ENCODE measurements at places on chromosomes 1 and 21.

DNA sequence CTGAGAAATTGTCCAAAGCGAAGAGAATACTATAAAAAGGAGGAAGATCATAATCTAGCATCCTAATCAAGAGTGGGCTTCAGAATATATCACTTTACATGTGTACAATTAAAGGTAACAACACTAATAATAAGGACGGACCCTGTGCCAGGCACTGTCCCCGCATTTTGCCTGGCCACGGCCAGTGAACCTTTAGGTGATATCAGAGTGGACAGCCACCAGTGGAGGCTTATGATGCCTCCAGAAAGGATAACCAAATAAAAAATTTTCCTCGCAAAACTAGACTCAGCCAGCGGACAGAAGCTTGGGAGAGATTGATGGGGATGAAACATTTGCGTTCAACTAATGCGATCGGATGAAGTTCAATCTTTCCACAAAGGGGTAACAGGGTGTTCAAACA lies 436.4 kb downstream of the NPHP4 start:
- DNase-seq: no peak

DNA sequence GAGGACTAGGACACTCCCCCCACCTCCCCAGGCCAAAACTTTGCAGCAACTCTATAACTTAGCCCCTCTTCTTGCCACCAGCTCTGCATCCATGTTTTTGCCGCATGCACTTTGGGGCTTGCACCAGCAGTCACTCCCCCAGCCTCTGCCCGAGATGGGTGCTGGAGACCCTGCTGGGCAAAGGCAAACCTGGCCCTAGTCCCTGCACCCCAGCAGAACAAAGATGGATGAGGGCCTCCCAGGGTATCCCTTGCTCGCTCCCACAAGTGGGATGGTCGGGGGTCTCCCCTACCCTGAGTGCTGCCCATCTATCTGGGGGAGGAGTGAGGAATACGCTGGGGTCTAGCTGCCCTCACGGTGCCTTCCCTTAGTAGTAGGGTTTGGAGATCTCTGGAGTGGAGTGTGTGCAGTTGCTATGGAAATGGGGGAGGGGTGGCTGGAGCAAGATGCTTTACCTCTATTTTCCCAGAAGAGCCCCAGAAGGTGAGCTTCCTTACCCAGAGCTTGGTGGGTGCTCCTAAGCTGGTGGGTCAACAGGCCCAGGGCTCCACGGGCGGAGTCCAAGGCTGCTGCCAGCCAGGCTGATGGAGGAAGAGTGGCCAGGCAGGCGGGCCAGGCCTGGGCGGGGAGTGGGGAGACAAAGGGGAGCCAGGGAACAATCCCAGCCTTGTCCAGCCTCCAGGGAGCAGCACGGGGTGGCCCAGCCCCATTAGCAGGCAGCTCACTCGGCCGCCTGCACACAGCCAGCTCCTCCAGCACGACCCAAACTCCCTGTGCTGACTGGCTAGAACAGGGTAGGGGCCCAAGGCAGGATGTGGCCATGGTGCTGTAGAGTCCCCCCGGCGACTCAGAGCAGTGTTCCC lies at the start of gene PAQR6:
Gene PAQR6 (minus strand): TSS at position 597 of the 863 bp plus-strand sequence. CDS start 1,325 bp downstream, outside the sequence.
- DNase-seq: no peak

DNA sequence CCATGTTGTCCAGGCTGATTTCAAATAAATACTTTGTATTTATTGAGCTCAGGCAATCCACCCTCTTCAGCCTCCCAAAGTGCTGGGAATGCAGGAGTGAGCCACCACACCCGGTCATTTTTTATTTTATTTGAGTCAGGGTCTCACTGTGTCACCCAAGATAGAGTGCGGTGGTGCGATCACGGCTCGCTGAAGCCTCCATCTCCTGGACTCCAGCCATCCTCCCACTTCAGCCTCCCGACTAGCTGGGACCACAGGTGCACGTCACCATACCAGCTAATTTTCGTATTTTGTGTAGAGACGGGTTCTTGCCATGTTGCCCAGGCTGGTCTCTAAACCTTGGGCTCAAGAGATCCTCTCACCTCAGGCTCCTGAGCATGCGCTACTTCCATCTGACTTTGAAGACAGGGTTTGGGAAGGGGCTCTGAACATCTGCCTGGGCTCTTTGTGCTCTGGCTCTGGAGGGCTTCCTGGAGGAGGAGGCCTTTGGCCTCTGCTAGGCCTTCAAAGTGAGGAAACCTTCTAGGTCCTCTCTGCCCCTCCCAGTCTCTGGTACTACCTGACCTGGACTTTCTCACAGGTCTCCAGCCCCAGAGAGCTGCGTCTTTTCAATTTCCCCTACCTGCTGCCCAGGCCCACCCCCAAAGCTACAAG lies 5.8 kb downstream of the HSPB7 start:
- no peak for DNase-seq

DNA sequence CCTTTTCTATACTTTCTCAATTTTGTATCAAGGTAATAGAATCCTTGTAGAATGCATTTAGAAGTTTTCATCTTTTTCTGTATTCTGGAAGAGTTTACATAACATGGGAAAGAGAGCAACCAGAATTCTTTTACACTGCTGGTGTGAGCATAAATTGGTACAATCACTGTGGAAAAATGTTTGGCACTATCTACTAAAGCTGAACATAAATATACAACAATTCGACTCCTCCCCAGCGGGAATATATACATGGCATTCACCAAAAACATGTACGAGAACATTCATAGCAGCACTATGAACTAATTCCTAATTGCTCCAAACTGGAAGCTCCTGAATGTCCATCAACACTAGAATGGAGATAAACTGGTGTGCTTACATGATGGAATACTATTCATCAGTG lies 1.8 kb upstream of the ACBD6 start:
- DNase-seq: no peak

DNA sequence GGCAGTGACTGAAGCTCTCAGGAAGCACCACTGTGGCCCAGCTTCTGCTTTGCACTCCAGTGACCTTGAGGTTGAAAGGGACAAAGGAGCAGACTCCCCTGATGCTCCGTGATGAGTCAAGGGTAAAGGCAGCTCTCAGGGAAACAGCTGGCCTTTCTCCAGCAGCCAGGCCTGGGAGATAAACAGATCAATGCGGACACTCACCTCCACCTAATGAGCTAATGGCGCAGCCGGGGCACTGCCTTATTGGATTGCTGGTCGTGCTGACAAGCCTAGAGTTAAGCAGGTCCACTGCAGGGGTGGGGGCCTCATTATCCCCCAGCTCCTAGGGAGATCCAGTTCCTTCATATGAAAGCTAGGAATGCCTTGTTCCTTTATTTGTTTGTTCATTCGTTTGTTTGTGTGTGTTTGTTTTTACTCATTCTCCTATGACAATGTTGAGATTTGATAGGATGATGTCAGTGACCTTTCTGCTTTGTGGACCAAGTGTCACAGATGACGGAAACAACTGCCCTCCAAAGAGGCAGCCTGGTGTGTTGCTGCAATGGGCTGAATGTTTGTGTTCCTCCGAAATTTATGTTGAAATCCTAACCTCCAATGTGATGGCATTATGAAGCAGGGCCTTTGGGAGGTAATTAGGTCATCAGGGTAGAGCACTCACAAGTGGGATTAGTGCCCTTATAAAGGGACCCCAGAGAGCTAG lies 141.4 kb upstream of the BEND5 start:
- no peak for DNase-seq

DNA sequence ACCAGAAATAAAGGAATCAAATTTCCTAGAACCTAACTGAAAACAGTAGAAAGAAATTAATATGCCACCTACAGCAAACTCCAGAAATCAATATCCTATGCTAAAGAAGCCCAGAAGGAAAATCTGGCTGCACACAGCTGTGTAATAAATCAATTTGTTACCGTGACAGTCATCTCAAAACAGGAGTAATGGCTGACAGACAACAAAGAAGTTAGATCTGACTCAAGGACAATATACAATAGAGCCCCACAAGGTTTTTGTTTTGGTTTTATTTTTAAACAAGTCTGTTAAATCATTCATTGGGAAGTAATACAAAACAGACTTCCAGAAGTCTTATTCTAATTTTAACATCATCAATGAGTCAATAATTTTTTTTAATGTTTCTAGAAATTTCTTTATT lies 168.4 kb downstream of the RERE start:
- no peak for DNase-seq

DNA sequence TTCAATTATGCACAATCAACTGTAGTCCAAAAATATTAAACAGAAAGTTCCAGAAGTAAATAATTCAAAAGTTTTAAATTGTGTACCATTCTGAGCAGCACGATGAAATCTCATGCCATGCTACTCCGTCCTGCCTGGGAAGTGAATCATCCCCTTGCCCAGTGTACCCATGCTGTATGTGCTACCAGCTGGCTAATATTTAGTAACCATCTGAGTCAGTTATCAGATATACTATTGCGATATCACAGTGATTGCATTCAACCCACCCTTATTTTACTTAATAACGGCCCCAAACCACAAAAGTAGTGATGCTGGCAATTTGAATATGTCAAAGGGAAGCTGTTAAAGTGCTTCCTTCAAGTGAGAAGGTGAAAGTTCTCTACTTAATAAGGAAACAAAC lies 56.2 kb downstream of the EVI5 start:
- no peak for DNase-seq

- no peak for DNase-seq
Observed at GRCh38 chr1:185990565-185990964, 256.4 kb downstream of the HMCN1 start.
